ENCODE measurements at places on chromosomes 7 and 10.

DNA sequence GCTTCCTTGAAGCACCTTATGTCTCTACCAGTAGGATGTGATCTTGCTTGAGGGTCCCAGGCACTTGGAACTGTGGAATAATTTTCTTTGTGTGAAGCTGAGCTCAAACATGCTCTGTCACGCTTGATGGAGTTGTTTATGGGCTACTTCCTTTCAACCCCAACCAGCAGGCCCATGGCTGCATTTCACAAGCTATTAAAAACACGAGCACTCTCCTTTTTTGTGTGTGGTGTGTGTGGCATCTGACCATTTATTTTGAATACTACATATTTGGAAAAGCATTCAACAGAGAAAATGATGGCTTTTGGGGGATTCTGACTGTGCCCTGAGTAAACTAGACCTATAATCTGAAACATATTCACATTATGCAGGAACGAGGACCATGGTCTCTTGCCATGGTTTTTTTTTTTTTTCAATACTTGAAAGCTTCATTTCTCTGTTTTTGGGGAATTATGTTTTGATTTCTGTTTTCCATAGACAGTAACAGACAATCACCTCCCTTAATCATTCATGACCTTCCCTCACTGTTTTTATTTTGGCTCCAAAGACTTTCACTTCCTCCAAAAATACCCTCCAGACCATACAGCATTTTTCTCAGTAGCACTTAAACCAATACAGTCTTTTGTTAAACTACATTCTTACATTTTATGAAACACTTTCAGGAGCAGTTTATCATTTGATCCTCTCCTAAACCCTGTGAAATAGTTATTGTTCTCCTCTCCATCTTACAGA is 233.6 kb upstream of the BMPER start:
- DNase-seq, result no peak

GRCh38 chr10:80284522-80284921 is 4.9 kb downstream of the MAT1A start:
- DNase-seq, result no peak

- DNase-seq, result no peak
Observed at GRCh38 chr10:66981361-66982052, 55.7 kb downstream of the LRRTM3 start.

DNA sequence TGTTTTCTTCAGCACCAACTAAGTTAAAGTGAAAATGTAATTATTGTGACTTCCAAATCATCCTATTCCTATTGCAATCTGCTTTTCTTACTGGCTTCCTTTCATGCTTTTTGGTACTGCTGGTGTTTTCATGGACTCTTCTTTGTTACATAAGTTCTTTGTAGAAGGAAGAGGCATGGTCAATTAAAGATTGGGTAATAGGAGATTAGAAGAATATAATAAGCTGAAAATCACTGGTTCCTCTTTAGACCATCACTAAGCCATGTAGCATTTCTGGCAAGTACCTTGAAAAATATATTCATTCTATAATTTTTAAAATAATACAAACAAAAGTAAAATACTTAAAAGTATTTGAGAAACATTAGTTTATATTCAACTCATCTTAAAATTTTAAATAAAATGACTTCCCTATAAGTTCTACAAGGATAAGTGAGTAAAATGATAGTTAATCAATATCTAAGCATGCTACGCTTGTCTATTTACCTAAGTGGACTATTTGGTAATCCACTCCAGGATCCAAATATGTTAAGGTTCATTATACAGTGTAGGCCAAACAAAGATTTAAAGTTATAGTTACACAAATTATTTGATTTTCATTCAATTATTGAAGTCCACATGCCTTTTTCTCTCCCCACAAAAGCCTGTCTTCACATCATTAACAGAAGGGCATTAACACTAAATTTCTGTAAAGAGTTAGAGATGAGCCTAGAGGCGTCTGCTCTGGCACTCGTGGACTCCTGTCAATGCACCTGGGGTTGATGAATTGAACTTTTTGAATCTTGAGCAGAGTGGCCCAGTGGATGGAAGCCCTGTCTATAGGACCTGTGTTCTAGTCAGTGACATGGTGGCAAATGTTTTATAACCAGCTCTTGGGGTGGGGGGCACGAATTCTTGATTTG is 408.1 kb downstream of the INHBA start:
- DNase-seq, result no peak

DNA sequence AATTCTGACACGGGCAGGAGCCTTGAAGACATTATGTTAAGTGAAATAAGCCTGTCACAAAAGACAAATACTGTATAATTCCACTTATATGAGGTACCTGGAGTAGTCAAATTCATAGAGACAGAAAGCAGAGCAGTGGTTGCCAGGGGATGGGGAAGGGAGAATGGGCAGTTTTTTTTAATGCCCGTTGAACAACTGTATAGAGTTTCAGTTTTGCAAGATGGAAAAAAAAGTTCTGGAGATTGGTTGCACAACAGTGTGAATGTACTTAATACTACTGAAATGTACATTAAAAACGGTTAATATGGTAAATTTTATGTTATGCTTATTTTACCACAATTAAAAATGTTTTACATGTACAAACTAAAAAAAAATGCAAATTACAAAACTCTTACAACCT is 63.6 kb upstream of the EFCAB10 start:
- no peak for DNase-seq

GRCh38 chr10:72105710-72106109 is 17.4 kb upstream of the SPOCK2 start:
- DNase-seq, result no peak

GRCh38 chr10:60282771-60283353 is 106.8 kb downstream of the ANK3 start:
- DNase-seq, result no peak

GRCh38 chr10:132990684-132991545 is 48.5 kb upstream of the CFAP46 start:
- no peak for DNase-seq

- DNase-seq, result no peak
Observed at GRCh38 chr7:138903186-138903820, 77.9 kb downstream of the KIAA1549 start.

DNA sequence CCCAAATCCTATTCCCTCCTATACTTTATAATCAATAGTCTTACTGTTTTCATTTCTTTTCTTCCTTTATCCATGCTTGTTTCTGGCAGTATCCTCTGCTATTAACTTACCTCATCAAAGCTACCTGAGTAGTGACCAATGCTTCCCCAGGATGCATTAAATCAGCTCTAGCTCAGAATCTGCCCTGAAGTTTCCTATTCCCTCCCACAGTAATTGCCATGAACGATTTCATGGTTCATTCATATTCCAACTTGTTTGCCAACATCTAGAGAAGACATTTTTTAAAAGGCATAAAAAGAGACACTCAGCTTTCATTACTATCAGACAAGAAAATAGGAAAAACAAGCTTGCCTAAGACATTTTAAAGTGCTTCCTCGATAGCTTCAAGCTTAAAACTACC is 42.3 kb downstream of the COA1 start:
- no peak for DNase-seq

GRCh38 chr7:112573302-112574039 is 92.7 kb downstream of the LSMEM1 start:
- DNase-seq, result no peak

DNA sequence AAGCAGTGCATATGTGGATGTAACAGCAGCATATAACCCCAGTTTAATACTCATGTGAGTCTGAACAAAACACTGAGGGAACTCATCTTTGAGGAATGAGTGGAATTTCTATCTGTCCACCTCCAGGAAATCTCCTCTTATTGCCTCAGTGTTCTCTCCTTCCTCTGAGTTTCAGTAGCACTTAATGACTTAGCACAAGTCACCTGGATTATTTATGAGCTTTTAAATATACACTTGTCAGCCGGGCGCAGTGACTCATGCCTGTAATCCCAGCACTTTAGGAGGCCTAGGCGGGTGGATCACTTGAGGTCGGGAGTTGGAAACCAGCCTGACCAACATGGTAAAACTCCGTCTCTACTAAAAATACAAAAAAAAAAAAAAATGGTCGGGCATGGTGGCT is 4.3 kb downstream of the LRRC20 start:
- DNase-seq, result no peak

- DNase-seq, result no peak
Observed at GRCh38 chr7:44247868-44248651, 47.3 kb downstream of the YKT6 start.

GRCh38 chr7:42091461-42092291 is 145.3 kb downstream of the GLI3 start:
- DNase-seq, result no peak

GRCh38 chr10:110535958-110536891 is 31.3 kb upstream of the SMC3 start:
- peak; percentile 88 for DNase-seq

GRCh38 chr7:72064916-72065315 is 347.2 kb downstream of the CALN1 start:
- no peak for DNase-seq

Measured in natural killer cell treated with Interleukin-12 subunit alpha and Interleukin-12 subunit beta and Interleukin-15 and Interleukin-18, amount 100 ng/mL, for 72 hours (primary cell).